ENCODE measurements at places on chromosomes 4 and X.

DNA sequence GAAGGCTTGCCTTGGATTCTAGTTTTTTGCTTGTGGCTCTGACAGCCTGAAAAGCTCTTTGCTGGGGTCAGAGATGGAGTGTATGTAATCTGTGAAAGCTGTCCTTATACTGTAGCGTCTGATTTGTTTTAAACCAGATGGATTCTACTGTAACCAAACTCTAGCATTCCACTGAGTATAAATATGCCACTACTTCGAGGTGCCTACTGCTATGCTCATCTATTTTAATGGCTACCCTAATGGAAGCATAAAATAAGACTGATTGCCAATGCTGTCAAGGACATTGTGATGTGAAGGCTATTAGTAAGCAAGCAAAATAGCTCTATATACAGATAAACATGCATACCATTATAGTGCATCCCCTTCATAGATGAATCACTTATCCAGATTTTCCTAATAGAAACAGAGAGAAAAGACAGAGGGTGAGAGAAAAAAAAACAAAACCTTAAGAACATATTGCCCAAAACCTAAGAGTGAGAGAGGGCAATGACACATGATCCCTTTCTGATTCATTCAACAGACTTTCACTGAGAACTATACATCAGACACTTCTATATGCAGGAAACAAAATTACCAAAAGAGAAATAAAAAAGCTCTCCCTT is 1025.8 kb upstream of the LCORL start:
- no peak for DNase-seq

GRCh38 chrX:1417921-1418771 is 26.2 kb upstream of the SLC25A6 start:
- no peak for DNase-seq

GRCh38 chr4:189143263-189143952 is 797.3 kb upstream of the FRG1 start:
- DNase-seq: no peak

GRCh38 chr4:56619816-56620215 is 61.3 kb downstream of the HOPX start:
- no peak for DNase-seq

DNA sequence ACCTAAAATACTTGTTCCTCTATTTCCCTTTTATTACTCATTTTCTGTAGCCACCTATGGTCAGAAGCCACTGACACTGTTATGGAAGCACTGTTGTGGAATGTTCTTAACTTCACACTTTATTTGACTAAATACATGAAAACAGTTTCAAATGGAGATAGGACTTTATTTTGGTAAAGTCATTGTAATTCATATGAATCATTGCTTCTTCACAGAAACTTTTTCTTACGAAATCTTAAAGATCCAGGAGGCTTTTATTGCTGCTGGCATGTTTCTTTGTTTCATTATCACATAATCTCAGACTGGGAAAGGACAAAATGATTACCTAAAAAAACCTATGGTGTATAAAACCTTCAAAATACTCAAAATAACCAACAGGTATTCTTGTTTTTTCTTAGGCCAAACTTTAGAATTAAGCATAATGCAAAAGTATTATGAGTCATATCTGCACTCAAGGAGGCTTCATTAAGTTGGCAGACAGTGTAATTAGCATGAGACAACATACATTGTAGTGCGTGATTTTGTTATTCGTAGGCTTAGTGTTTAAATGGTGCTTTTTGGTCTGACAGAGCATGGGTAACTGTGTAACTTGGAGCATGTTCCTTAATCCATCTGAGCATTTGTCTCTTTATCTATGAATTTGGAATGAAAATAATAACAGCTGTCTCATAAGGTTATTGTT is 58.0 kb downstream of the SH3BGRL start:
- peak; percentile 0 for DNase-seq

DNA sequence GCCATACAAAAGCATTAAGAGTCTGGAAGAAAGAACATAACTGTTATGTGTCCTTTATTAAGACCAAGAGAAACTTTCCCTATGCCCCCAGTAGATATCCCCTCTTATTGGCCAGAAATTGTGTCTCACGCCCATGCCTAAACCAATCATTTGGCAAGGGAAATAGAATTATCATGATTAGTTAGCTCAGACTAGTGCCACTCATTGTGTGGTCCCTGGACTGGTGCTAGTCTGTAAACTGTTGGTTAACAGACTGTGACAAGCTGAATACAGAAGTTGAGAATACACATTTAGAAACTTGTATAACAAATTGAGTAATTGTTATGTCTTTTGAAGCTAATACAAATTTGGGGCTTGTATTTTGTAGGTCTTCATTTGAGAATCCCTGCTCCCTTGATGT is 8.1 kb upstream of the HUWE1 start:
- DNase-seq: no peak

DNA sequence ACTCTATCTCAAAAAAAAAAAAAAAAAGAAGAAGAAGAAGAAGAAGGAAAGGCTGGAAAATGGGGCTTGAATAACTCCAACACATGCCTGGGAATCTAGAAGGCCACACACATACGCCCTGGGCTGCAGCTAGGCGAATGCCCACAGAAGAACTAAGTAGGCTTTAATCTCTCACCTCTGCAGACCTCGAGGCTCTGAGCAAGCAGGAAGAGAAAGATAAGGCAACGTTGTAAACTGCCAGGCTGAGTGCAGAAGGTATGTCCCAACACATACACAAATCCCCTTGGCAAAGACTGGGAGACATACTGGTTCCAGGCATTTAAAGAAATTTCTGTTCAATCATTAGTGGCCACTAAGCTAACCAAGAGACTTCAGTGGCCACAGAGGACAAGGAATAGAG is 18.4 kb downstream of the SLC38A5 start:
- DNase-seq: no peak

DNA sequence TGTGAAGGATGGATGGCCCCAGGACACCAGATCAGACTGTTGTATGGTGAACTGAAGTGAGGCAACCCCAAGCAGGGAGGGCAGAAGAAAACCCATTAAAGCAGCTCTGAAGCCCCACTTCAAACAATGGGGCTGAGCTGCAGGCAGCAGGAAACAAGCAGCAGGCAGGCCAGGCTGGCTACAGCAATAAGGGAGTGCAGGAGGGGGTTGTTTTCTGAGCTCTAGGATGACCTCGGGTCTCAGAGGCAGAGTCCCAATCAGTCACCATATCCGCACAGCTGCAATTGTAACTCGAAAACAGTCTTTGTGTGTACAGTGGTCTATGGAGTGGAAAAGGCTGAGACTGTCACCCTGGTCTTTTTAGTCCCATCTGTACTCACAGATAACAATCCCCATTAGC is 90.4 kb downstream of the COL4A6 start:
- DNase-seq: no peak

- DNase-seq: no peak
Measured at GRCh38 chr4:102730968-102731533, 29.7 kb downstream of the MANBA start.

DNA sequence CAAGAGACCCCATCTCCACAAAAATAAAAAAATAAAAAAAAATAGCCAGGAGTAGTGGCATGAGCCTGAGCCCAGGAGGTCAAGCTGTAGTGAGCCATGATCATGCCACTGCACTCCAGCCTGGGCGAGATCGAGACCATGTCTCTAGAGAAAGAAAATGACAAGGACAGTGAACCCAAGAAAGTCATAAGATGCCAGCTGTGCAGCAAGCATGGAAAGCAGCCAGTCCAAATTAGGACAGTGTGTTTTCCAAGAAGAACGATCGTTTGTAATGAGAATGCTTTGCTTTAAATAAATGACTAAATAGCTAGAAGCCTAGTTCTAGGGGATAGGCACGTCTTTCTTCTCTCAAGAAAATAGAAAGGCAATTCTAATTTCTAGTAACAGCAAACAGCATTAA is 58.4 kb upstream of the MSANTD1 start:
- no peak for DNase-seq

GRCh38 chr4:26206339-26206738 is 114.5 kb upstream of the RBPJ start:
- DNase-seq: no peak

DNA sequence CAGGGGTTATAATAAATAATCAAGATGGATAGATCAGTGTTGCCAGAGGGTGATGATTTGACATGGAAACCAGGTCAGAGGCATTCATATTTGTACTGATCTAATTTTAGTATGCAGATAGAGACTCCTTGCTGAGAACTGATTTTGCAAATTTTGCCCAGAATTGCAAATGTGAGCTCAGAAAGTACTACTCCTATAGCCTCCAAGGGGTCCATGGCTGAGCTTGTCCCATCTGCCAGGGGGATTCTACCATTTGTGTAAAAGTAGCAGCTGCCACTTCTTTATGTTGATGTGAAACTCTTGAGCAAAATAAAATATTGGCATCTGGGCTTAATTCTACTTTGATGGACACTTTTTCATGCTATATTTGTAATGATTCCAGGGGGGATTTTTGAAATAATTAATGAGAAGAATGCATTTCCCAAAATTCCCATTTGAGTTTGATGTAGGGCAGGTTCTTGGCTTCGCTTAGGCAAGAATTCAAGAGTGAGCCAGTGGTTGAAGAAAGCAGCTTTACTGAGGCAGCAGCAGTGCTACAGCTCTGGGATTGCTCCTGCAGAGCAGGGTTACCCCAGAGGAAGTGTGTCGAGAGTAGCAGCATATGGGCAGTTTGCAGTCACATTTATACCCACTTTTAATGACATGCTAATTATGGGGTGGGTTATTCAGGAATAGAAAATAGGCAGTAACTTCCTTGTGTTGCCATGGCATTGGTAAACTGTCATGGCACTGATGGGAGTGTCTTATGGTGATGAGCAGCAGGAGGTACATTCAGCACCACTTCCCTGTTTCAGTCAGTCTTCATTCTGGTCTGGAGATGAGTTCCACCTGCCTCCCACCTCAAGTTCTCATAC is 38.7 kb upstream of the DCLK2 start:
- DNase-seq: no peak

DNA sequence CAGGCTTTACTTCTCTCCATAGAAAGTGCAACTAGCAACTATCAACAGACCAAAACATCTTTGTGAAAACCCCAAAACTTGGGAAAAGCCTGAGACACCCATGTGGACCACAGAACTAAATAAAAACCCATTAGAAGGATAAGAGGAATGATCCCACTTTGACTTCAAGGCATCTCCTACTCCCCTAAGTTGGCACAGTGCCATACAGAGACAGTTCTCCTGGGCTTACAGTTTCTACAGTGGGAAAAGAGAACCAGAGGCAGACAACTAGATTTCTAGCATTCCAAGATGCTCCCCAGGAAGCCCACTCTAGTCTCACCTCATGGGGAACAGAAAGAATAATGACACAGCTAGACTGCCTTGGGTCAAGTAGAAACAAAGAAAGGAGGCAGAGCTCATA is 20.4 kb downstream of the TMLHE start:
- no peak for DNase-seq

DNA sequence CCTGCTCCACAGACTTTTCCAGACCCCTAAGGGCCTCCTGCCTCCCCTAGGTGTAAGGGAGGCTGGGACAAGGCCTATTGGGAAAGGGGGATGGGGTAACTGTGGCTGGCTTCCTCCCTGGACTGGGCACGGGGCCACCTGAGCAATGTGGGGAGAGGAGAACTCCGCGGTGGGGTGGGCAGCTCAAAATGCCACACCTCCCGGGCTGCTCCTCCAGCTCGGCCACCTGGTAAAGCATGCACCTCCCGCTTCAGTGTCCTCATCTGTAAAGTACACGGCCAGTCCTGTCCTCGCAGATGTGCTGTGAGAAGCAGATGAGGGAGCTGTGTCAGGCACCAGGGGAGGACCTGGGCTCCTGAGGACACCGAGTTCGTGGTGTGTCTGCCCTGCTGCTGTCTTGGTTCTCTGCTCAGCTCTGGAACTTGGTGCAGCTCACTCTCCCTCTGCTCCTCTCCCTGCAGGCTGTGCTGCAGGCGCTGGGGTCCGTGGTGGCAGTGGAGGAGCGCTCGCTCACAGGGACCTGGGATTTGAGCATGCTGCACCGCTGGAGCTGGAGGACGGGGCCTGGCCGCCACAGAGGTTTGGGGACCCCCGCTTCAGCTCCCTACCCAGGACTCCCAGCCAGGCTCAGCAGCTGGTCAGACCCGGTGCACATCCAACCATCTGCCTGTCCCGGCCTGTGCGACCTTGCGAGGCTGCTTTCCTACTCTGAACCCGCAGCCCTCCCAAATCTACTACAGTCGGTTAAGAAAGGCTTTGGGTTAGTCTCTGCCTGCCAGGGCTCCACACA is 20.8 kb upstream of the MRFAP1 start:
- no peak for DNase-seq

DNA sequence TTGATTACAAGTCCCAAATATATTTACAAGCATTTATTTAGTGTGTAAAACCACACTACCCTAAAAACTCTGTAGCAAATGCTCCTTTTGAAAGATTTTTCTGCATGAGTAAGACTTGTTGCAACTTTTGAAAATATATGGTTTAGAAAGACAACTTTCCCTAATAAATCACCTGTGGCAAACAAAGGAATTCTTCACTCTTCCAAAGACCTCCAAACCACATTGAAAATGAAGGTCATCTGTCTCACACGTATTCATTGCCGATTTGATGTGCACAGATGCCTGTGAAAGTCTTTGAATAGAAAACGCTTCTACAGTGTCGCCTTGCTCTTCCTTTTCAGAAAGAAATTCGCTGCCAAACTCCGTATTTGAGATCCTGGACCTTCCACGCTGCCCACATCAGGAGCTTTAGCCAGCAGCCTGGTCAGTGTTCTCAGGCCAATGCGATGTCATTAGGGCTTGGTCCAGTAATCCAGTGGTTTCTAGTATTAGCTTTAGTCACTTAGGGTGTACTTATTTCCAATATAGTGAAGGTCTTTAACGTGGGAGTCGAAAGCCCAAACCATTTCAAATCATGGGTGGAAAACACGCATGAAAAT is 22.2 kb downstream of the SPINK2 start:
- no peak for DNase-seq

DNA sequence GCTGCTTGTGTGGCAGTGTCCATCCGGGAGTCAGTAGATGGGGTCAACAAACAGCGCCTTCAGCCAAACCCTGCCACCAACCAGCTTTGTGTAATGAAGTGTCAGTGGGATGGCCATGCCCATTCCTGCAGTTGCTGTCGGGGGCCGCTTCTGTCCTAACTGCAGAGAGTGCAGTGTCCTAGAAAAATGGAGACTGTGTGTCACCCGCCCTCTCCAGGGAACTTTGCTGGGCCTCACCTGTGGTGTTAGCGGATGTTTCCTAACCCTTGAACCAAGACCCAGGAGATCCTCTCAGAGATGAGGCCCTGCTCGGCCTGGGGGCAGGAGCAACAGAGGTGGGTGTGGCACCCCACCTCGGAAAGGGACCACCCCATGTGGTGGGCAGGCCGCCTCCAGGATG is 35.3 kb upstream of the HGFAC start:
- no peak for DNase-seq

- no peak for DNase-seq
Measured at GRCh38 chr4:83486457-83487129, 1.7 kb upstream of the ABRAXAS1 start.

- DNase-seq: peak; percentile 36
Measured at GRCh38 chr4:54658252-54659093, 716 bp downstream of the KIT start.

- DNase-seq: no peak
Measured at GRCh38 chr4:15765391-15765790, 12.7 kb upstream of the CD38 start.

- DNase-seq: peak; percentile 35
Measured at GRCh38 chrX:21974011-21974385, 33.5 kb downstream of the SMS start.

GRCh38 chr4:108045687-108046024 is 56.0 kb downstream of the HADH start:
- no peak for DNase-seq

GRCh38 chr4:52645300-52645699 is 13.8 kb downstream of the USP46 start:
- DNase-seq: no peak

GRCh38 chr4:53840643-53841042 is 223.8 kb downstream of the CHIC2 start:
- DNase-seq: no peak

GRCh38 chr4:142402900-142403299 is 443.2 kb downstream of the INPP4B start:
- peak; percentile 60 for DNase-seq

- no peak for DNase-seq
Measured at GRCh38 chr4:2360396-2360730, 58.1 kb downstream of the ZFYVE28 start.

All from activated CD4-positive, alpha-beta T cell treated with anti-CD3 and anti-CD28 coated beads, Interleukin-10, Interleukin-2, amounts not matched to agents 100 ng/mL and 50 ng/mL, durations not matched to agents 16 hours and 8 hours (primary cell).